ENCODE measurements at places on chromosomes 7 and 10.

GRCh38 chr10:95758351-95759025 lies 2.5 kb downstream of the ENTPD1 start:
- DNase-seq: no peak

DNA sequence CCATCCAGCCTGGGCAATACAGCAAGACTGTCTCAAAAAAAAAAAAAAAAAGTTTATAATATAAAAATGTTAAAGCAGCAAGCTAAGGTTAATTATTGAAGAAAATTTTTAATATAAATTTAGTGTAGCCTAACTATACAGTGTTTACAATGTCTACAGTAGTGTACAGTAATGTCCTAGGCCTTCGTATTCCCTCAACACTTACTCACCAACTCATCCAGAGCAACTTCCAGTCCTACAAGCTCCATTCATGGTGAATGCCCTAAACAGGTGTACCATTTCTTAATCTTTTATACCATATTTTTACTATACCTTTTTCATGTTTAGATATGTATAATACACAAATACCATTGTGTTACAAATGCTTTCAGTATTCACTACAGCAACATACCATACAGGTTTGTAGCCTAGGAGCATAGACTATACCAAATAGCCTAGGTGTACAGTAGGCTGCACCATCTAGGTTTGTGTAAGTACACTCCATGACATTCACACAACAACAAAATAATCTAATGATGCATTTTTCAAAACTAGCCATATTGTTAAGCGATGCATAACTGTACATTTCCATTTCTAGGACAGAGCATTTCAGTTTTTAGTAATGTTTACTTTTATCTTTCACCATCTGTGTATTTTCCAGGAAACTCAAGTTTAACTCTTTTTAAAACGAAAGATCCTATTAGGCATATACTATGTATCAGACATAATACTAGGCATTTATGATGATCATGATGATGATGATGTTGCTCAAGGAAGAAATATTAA lies 43.3 kb downstream of the CNOT4 start:
- DNase-seq: no peak

DNA sequence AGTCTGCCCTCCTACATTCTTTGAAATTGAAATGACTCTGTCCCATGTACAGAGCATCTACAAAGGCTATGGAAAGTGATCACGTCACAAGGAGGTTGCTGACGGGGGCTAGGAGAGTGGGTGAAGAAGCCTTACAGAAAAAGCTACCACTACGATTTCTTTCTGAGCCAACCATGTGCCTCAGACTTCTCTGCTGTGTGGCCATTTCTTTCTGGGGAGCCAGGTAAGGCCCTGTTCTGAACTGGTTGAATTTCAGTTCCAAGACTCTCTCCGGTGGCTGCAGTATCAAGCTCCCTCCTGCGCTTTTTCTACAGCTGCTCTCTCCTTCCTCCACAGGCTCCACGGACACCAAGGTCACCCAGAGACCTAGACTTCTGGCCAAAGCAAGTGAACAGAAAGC lies 112.5 kb upstream of the PRSS1 start:
- DNase-seq: no peak

DNA sequence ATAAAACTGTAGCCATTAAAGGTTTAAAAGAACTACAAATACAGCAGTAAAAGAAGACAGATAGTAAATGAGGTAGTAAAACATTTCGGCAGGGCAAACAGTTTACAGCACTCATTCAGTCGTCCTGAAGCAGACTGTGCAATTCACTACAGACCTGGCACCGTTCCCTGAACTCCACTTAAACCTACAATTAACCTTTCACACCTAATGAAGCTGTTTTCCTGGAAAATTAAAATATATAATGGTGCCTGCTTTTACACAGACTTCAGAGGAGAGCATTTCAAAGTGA lies 335.3 kb downstream of the GFRA1 start:
- DNase-seq: peak; percentile 26

DNA sequence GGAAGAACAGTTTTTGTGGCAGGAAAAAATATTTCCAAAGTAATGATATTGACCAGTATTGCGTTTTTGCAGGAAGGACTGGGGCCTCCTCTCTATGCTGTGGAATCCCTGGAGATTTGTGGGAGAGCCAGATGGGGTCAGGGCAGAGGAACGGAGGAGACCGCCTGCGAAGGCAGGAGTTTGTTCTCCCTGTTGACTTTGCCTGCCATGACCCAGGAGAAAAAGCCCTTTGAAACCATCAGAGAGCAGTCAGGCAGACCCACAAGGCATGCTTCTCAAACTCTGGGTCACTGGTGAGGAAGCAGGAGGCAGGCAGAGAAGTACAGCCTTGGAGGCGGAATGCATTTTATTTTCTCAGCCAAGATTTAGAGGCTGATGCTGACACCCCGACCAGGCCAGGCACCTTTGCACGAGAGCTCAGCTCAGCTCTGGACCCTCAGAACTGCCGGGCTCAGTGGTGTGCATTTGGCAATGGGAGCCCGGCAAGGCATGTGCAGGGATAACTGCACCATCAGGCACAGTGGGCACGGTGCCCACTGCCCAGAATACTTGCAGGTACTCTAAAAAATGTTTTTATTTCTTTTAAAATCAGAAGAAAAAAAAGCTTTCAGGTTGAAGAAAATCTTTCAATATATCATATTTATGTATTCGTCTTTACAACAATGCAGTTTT lies 410.4 kb downstream of the RPS24 start:
- DNase-seq: no peak

DNA sequence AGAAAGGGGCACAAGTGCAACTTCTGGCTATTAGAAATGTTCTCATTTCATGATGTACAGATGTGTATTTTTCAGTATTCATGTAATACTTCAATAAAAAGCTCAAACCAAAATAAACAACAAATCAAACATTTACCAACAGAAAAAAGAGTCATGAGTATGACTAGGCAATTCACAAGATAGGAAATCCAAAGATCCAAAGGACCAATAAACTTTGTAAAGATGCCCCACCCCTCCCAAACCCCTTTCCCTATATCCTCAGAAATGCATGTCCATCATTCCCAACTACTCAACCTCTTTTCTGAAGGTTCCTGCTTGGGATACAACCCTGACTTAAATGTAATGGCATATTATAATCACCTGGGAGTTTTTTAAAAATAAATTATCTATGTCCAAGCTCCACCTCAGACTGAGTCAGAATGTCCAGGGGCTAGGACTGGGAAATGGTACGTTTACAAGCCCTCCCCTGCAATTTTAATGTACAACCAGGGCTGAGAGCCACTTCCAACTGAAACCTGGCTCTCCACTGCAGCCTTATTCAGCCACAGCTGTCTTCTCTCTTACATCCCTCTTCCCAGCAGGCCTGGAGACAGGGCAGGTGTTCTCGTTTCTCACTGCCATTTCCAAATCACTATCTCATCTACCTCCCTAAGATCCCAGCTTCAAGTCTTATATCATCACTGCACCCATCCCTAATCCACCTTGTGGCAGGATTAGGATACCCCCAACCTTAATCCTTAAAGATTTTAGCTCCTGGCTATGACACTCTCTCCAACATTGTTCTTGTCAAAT lies 36.5 kb downstream of the COA1 start:
- no peak for DNase-seq

- DNase-seq: no peak
These were observed 351.0 kb downstream of the TCERG1L start for GRCh38 chr10:130960531-130960930.

- no peak for DNase-seq
These were observed 147.9 kb downstream of the DGKB start for GRCh38 chr7:14754631-14755030.

DNA sequence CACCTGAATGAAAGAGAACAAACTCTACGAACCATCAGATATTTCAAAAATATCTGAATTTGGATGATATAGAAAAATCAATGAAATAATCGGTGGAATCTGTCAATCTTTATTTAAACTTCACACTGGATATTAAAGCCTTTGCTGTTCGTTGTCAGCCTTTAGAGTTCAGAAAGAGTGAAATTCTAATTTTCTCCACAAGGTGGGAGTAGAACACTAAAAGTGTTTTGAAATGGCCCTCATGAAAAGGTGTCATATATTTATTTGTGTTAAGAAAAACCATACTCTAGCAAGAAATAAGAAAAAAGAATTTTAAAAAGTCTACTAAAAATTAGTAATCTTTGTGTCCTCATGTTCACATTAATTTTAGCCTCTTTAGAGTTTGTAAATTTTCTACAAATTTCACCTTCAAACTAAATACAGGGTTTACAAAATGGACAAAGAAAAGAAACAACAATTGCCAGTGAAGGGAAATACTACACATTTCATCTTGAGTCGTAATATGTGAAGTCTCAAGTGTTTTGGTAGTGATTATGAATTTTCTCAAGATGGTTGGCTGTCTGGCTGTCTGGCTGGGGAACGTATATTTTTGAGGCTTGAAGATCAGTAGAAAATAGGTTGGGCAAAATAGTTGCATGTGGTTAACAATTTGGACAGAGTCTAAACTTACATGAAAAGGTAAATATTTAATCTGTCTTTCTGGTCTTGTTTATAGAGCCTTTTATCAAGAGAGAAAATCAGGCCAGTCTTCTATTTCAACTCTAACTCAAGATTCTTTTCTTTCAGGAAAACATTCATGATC lies 43.7 kb downstream of the DNAJB9 start:
- DNase-seq: peak; percentile 34

- DNase-seq: peak; percentile 65
These were observed 6.5 kb downstream of the TSPAN14 start for GRCh38 chr10:80460399-80461207.
